ENCODE measurements at places on chromosomes 7 and 10.
A peak's percentile ranks its signal among the peaks of the same experiment; 100 is the strongest.

DNA sequence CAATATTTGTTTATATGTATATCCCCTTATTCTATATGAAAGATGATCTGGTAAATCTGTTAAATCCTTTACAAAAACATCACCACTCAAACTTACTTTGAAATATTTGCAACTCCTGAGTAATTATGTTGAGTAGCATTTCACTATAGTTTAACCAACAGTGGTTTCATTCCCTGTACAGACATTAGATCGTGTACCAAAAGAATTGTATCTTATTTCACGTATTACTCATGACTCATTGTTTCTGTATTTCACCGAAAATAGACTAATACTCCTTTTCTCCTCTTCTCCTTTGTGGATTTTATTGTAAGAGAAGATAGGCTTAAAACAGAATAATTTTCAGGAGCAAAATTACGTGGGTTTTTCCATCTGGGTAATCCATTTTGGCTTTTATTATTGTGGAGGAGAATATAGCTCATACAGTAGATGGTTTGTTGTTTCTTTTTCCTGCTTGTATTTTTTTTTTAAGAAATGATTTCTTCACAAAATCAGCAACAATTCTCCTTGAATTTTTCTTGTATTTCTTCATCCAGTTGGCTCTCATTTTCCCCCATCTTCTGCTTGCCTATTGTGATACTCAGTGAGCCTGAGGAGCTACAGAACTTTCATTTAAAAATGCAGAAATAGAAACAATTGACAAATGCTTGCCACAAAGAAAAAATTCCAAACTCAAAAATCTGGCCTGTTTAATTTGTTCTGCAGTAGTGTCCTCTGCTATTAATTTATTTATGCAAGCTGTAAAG is 90.6 kb upstream of the OIT3 start:
- DNase-seq = peak; percentile 27

GRCh38 chr7:130966246-130967009 is 232.4 kb upstream of the KLF14 start:
- DNase-seq = no peak

- DNase-seq = no peak
Observed at GRCh38 chr7:106074257-106074656, 37.9 kb downstream of the SYPL1 start.

DNA sequence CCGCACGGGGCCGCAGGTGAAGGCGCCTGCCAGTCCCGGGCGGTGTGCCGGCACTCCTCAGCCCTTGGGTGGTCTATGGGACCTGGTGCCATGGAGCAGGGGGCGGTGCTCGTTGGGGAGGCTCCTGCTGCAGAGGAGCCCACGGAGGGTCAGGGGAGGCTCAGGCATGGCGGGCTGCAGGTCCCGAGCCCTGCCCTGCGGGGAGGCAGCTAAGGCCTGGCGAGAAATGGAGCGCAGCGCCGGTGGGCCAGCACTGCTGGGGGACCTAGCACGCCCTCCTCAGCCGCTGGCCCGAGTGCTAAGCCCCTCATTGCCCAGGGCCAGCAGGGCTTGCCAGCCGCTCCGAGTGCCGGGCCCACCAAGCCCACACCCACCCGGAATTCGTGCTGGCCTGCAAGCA is 18.9 kb downstream of the AKR1E2 start:
- DNase-seq = no peak

DNA sequence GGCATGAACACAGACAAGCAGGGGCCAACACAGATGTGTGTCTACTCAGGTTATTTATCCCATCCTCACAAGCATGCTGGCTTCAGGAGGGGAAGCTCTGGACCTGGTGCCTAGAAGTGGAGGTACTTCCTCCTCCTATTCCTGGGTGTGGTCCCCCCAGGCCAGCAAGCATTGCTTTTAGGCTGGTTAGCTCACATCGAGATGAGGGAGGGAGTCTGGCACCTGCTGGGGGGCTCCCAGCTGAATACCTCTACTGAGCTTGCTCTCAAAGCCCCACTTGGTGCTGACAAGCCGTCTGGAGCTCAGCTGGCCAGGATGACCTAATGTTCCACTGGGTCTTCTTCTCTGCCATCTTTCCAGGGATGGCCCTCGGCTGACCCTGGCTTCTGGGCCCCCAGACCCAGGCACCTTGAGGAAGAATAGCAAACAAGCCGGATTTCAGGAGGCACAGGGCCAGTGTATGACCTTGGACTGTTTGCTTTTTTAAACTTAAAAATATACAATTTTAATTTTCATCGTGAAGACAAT is 26.8 kb downstream of the FAM241B start:
- DNase-seq = no peak

DNA sequence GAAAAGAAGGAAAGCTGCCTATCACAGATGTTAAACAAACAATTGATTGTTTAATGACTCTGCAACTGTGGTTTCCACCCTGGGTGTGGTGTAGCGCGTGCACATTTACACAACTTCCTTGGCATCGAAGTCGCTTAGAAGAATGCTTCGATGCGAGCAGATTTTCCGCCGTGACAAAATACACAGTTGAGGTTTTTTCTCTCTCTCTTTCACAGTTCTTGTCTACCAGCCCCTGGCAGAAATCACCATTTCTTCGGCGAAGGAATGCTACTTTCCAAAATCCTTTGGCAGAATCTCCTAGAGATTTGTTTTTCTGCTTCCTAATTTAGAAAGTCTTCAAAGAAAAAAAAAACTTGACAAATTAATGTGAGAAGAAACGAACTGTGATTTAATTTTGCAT is 70.7 kb upstream of the C1QL3 start:
- DNase-seq = no peak

DNA sequence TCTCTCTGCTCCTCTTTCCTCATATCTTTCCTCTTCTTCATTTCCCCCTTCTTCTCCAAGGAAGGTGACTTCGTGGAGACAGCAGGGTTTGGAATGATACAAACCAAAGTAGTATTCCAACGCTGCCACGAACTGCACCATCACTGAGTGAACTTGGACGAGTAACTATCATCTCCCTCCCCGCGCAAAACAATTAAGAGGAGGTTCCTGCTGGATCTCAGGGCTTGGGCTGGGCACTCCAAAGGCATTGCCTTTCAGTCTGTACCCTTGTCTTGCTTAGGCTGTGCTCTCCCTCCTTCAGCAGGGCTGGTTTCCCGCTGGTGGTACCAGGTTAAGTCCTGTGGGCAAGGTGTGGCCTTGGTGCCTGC is 790 bp upstream of the PITX3 start:
- no peak for DNase-seq

DNA sequence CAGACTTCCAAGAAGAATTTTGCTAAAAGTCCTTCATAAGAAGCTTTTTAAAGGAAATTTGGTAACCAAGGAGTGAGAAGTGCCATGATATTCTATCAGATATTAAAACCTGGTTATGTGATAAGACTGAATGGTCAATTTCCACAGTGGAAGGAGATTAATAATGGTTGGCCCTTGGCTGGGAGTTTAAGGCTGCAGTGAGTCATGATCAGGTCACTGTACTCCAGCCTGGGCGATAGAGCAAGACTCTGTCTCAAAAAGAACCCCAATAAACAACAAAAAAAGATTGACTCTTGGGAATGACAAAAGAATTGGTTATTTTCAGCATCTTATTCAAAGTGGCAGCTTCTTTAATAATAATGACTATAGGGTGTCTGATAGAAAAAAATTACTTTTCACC is 37.2 kb downstream of the EXOC4 start:
- DNase-seq = no peak

- DNase-seq = no peak
Observed at GRCh38 chr10:109821672-109822071, 101.6 kb downstream of the XPNPEP1 start.

GRCh38 chr7:104296266-104296665 is 32.1 kb upstream of the LHFPL3 start:
- no peak for DNase-seq

DNA sequence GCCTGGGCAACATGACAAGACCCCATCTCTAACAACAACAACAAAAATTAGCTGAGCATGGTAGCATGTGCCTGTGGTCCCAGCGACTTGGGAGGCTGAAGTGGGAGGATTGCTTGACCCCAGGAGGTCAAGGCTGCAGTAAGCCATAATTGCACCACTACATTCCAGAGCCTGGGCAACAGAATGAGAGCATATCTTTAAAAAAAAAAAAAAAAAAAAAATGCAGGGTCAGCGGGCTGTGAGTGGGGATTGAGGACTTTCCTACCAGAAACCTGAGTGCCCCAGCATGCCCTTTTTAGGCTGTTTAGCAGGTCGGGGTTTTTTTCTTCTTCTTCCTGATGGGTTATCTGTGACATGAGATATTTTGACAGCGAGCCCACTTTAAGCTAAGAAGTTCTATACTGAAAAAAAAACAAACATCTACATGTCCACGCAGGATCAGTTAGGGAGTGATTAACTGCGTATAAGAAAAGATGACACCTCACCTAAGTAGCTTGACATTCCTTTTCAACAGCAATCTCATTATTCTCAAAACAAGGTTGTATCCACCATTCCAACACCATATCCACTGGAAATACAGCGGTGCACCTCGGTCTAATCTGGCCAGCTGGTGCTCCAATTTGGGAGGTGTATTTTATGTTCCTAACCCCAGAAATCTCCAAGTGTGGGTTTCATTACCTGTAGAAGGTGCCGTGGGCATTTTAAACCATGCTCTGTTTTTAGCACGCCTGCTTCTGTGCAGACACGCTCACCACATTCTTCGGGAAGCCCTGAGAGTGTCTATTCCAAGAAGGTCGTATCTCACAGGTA is 13.8 kb upstream of the RFC2 start:
- no peak for DNase-seq

DNA sequence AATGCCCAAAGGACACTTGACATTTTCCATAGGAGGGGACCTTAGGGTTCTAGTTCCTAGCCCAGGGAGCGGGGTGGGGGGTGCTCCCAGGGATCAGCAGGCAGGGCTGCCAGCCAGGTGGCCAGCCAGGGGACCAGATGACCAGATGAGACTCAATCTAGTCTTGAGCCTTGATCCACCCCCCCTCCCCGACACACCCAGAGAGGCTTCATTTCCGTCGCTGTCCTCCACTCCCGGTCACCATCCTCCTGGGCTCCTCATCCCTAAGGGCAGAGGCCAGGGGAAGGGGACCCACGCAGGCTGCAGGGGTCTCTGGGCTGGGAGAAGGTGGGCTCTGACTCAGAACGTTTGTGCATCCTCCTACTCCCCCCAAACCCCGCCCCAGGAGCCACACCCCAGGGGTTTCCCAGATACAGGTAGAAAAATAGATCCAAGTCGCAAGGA is 1.0 kb downstream of the STX1A start:
- no peak for DNase-seq

DNA sequence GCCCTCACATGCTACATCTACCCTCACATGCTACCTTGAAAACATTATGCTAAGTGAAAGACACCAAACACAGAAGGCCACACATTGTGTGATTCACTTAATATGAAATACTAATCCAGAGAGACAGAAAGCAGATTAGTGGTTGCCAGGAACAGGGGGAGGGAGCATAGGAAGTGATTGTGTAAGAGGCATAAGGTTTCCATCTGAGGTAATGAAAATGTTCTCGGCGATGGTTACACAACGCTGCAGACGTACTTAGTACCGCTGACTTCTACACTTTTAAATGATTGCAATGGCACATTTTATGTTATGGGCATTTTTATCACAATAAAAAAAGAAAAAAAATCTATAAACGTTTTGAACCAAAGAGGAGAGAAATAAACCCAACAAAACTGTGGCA is 742.3 kb downstream of the TYW1 start:
- no peak for DNase-seq

- no peak for DNase-seq
Observed at GRCh38 chr7:112508404-112508803, 27.6 kb downstream of the LSMEM1 start.

GRCh38 chr7:14305233-14305866 is 315.9 kb upstream of the ETV1 start:
- no peak for DNase-seq

DNA sequence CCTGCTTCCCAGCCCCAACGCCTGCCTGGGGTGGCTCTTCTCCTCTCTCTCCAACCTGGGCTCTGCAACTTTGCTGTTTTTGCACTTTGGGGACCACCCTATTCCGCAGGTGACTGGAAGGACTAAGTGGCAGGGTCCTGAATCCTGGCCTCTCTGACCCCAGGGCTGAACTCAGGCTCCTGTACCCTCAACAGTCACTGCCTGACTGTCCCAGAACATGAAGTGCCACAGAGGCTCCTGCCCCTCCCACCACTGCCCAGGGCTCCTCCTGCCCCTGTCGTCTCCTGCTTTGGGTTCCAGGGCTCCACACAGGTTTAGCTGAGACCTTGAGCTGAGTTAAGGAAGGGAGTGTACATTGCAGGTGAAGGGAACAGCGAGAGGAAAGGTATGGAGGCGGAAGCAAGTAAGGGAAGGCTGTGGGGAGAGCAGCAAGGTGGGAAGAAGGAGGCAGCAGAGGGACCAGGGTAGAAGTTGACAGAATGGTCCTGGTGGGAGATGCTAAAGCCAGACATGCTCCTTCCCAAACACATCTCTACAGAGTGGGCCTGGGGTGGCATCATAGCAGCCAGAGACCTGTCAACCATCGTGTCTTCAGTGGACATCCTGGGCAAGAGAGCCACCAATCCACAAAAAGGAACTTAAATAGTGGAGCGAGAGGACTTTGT is 5.7 kb upstream of the GRID1 start:
- DNase-seq = no peak

DNA sequence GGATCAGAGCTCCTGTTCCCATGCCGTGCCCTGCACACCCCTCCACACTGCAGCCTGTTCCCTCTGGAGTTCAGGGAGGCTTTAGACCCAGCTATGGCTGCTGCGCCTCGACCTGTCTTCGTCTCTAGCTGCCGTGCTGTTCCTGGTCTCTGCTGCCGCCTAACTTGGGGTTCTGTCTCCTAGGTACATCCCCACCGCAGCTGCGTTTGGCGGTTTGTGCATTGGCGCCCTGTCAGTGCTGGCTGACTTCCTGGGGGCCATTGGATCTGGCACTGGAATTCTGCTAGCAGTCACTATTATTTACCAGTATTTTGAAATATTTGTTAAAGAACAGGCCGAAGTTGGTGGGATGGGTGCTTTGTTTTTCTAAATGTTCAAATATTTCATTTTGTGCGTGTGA is 31.6 kb downstream of the NUDT5 start:
- no peak for DNase-seq

DNA sequence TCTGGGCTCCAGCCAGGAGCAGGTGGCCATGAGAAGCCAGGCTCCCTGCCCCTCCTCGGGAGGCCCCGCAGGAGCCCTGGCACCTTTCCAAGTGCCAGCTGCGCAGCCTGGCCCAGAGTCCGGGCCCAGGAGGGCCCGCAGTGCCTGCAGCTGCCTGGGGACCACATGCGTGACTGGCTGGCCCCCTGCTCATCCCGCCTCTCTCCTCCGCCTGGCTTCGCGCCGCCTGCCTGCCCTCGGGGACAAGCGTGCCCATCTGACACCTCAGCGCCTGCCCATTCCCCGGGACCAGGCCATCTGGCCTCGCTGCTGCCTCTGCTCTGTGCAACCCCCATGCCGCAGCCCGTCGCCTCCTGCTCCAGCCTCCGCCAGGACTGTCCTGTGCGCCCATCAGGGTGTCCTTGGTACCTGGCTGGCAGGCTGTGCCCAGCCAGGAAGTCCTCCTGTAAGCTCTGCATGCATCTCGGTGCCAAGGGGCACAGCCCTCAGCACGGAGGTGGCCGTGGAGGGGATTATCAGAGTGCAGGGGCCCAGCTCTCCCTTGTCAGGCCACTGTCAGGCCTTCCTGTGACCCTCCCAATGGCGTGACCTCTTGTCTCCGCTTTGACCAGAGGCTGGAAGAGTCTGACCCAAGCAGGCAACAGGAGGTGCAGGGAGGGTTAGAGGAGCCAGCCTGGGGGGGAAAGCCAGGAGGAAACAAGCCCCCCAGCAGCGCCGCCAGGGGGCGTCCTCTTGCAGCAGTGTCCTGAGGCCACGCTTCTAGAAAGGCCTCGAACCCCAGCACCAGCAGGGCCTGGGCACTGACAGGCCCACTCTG is 50.5 kb downstream of the TMEM209 start:
- no peak for DNase-seq
